RCC 7860 (cell line): ENCODE measurements at places on chromosomes 2 and 18.

GRCh38 chr2:38192046-38192445 lies 116.1 kb upstream of the CYP1B1 start:
- DNase-seq, result no peak

DNA sequence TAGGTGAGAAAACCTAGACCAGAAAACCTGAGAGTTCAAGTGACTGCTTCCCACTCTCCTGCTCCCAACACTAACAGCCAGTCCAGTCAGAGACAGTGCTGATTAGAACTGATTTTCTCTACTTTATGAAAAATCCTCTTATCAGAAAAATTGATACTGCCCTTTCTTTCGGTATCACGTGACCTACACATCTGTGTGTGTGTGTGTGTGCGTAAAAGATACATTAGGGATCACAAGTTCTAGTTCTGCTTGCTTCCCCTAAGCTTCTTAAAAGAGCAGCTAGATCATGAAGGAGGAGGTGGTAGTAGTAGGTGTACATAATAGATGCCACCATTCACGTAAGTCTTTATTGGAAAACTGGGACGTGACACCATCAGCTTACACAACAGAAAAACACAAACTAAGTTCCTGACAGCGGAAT lies 1.5 kb downstream of the ARL5A start:
- DNase-seq, result no peak

- DNase-seq, result peak; percentile 34
These were observed 39.0 kb upstream of the MAL start for GRCh38 chr2:94986392-94986963.

DNA sequence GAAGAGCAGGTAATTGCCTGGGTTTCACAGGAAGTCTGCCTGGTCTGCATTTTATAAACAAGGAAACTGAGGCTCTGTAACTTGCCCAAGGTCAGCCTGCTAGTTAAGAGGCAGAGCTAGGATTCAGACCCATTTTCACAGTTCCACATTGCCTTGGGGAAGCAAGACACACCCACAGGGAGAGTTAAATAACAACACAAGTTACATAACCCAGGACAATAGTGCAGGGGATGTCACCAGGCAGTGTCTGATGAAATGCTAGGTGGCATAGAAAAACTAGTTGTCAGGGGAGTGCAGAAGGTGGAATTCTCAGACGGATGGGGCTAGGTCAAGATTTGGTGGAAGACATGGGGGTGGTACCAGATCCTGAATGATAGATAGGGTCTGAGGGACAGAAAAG lies 69.7 kb downstream of the PRKCE start:
- no peak for DNase-seq

DNA sequence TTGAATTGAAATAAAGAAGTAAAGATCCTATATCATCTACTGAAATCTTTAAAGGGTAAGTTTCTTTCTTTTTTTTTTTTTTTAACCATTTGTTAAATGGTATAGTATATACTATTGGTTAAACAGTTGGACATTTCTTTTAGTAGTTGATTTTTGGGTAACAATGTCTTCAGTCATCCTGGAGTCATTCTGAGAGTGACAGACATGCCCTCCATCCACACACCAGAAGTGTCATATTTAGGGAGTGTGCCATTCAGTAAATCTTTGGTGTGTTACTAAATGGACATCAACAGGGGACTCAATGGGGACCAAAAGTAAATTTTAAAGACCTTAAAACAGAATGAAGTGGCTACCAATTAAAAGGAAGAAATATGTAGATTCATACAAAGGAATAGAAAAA lies 50.8 kb upstream of the SLC39A10 start:
- DNase-seq, result no peak

- DNase-seq, result no peak
These were observed 97.9 kb upstream of the ATP8B1 start for GRCh38 chr18:57900906-57901435.

GRCh38 chr2:101961338-101962191 lies 30.2 kb upstream of the IL1R2 start:
- no peak for DNase-seq

DNA sequence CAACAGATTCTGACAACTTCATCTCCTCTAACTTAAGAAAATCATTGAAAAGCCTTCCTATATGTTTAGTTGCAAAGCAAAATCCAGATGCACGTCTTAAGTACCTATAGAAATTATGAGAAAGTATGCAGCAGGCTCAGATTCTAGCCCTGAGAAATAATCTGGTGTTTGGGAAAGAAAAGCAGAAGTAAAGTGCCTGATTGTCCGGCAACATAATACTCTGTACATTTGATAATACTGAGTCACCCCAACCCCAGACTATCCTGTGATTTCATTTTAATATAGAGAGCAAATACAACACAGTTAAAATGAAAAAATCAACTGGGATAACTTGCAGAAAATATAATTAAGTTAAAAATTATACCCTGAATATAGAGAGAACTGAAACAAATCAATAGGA lies 13.5 kb downstream of the RFX8 start:
- DNase-seq, result no peak

DNA sequence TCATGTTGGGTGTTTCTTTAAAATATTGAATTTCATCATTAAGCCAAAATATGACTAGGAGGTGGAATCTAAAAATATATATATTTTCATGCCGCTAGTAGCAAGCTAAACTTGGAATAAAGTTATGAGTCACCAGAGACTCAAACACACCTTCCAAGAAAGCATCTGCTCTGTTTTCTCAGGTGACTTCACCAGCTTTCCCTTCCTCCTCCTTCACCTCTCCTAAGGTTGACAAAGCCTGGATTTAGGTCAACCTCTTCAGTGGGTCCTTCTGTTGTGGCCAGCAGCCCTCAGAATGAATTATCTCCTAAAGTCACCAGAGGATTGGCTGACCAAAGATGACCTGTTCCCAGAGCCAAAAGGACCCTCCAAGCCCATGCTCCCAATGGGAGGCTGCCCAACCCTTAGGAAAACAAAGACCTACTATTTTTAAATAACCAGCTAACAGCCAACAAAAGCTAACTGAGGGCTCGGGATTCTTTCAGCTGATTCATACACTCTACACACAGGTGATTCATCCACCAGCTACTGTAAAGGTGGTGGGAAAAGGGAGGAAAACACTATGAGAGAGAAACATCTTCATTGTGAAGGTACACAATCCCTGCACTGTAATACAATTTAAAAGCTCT lies 113.9 kb downstream of the MYO5B start:
- DNase-seq, result no peak

DNA sequence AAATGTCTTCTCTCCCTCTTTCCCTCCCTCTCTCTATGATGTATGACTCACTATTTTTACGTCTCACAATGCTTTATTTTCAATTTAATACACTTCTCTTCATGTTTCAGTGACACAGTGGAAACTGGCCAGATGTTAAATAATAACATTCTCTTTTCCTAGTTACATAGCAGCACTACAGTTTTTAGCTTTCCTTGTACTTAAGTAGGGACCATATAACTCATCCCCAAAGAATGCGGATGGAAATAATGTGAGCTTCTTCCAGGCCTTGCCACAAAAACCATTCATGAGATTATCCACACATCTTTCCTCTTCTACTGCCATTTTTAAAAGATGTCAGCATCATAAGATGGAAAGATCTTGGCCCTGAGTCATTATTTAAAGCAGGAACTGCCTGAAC lies 789.4 kb downstream of the LRP1B start:
- DNase-seq, result peak; percentile 60

DNA sequence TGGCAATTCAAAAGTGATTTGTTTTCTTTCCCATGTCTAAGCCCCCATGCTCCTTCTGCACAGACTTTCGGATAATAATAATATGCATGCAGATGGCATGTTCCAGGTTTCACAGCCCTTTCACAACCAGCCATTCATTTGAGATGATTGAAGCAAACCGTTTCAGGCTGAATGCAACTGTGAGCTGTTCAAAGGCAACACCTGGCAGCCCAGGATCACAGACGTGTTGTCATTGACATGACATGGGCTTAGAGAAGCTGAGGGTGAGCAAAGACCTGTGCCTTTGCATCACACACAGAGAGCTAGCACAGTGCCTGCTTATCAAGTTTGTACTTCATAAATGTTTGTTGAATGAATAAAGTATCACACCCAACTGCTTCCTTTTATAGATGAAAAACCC lies 12.4 kb upstream of the ERMN start:
- no peak for DNase-seq

DNA sequence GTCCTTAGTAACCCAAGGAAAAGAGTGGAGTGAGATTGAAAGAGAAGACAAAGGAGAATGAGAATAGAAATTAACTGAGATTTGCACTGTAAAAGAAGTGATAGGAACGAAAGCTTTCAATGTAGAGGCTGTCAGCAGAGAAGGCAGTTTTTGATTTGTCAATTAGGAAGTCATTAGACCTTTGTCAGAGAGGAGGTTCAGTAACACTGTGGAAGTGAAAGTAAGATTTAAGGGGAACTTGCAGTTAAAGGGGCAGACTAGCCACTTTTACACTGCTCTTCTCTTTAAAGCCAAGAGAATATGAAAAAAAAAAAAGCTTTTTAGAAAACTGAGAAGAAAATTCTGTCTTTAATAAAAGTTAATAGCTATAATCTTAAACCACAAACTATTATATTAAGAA lies 11.5 kb upstream of the KYNU start:
- DNase-seq, result no peak
